Osteocyte (in vitro differentiated cells): ENCODE measurements at places on chromosomes 4 and X. TPM values are rescaled to one million over a fixed set of nuclear protein-coding genes. Genes with fewer than 3 reads are reported as not detected.

- H3K27ac ChIP-seq: no peak overlapping the region
- no peak for DNase-seq
- H3K36me3 ChIP-seq: no peaks in the 10 kb centered on the region
Observed at GRCh38 chr4:94403751-94404150, 48.0 kb upstream of the PDLIM5 start.

DNA sequence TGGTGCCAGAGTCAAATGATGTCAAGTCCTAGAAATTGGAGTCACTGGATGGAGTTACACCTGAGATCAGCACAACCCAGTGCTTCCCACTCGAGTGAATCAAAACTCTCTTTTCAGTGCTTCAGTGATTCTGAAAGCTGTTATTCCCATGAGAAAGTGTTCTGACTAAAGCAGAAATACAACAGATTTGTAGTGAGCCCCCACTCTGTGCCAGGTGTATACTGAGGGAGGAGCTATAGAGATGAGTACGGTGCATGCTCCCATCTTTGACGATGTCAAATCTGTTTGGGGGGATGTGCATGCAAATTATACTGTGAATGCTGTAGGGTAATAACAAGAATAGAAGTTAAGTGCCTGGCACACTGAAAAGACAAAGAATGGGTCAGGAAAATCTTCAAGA lies 330.2 kb downstream of the HS3ST1 start:
- no peaks in the 10 kb centered on the region for H3K27me3 ChIP-seq
- H3K4me1 ChIP-seq: no peaks in the 10 kb centered on the region
- no peak overlapping the region for H3K4me3 ChIP-seq
- H3K27ac ChIP-seq: no peak overlapping the region
- H3K36me3 ChIP-seq: no peaks in the 10 kb centered on the region

DNA sequence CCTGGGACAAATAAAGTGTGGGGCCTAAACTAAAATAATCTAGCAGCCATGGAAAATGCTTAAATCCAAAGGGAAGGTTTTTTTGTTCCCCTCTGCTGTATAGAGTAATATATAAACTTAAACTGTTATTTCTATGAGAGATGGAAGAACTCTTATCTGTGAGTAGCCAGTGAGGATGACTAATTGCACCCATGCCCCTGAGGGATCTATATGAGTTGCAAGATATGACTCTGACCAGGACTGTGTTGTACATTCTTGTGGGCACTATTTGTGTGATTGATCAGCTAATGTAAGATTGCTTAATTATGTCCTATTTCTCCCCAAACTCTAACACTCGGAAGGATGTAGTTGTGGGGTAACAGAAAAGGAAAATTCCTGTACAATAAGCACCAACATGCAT lies 35.2 kb upstream of the AMBN start:
- H3K27ac ChIP-seq: no peak overlapping the region
- H3K36me3 ChIP-seq: no peaks in the 10 kb centered on the region
- DNase-seq: no peak
- no peak overlapping the region for H3K4me3 ChIP-seq
- peaks cover 6% of the 10 kb centered on the region for H3K4me1 ChIP-seq

GRCh38 chr4:41505161-41505661 lies 32.7 kb upstream of the LIMCH1 start:
- H3K27ac ChIP-seq: no peak overlapping the region
- no peaks in the 10 kb centered on the region for H3K36me3 ChIP-seq
- no peaks in the 10 kb centered on the region for H3K4me1 ChIP-seq
- H3K4me3 ChIP-seq: no peak overlapping the region

DNA sequence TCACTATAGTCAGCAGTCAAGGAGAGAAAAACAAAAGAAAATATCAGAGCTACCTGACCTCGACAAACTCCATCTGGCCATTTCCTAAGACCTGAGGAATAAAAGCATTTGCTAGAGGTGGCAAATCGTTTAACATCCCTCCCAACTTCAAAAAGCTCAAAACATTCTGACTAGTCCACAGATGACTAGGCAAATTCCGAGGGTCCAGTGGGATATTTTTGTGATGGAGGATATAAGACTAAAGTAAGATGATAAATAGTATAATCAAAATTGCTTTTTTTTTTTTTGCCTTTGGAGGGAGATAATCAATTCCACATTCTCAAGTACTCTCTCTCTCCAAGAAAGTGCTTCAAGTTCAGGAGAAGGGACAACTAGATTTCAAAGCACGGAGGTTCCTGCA lies 119.1 kb upstream of the ETNPPL start:
- H3K27me3 ChIP-seq: no peaks in the 10 kb centered on the region
- no peak for DNase-seq
- peaks cover 37% of the 10 kb centered on the region for H3K4me1 ChIP-seq
- H3K36me3 ChIP-seq: no peaks in the 10 kb centered on the region
- no peak overlapping the region for H3K4me3 ChIP-seq
- H3K27ac ChIP-seq: no peak overlapping the region

GRCh38 chr4:101217353-101218031 lies 129.8 kb downstream of the PPP3CA start:
- peak overlapping the region; percentile 51 for H3K4me3 ChIP-seq
- no peak for DNase-seq
- H3K27me3 ChIP-seq: no peaks in the 10 kb centered on the region
- H3K27ac ChIP-seq: peak overlapping the region; percentile 87
- peaks cover 56% of the 10 kb centered on the region for H3K4me1 ChIP-seq
- H3K36me3 ChIP-seq: no peaks in the 10 kb centered on the region

DNA sequence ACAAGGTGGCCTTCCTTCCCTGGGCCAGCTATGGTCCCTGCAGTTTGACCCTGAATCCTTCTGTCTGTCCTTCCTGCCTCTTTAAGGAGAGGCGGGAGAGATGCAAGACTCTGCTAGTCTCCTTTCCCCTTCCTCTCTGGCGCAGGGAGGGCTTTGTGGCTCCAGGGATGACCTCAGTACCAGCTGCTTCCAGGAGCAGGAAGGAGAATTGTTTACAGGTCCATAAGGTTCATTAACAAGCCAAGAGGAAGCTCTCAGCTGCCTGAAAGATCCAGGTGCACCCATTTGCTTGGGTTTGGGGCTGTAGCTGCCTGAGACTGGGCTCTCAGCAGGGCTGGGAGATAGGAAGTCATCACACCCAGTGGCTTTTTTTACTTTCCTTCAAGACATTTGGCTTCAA lies 4.0 kb upstream of the FATE1 start:
- no peaks in the 10 kb centered on the region for H3K4me1 ChIP-seq
- no peaks in the 10 kb centered on the region for H3K36me3 ChIP-seq
- H3K27ac ChIP-seq: no peak overlapping the region
- no peak overlapping the region for H3K4me3 ChIP-seq

DNA sequence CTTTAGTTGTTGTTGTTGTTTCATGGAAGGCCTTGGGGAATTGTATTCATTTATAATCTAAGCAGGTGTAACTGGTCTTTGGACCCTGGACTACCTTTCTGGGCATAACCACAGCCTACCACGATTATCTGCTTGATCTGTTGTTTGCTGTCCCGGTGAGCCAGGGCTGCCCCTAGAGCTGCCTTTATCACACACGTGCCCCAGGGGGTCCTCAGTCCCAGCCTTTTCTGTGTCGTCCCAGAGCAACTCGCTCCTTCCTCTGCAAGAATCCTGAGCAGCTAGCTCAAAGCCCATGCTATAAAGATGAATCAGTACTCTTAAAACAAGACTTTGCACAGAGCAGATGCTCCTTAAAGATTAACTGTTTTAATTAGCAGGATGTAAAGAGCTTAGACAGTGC lies 273.2 kb downstream of the EVC2 start:
- H3K27me3 ChIP-seq: no peaks in the 10 kb centered on the region
- H3K27ac ChIP-seq: no peak overlapping the region
- peak; percentile 60 for DNase-seq
- H3K36me3 ChIP-seq: peaks cover 17% of the 10 kb centered on the region
- H3K4me1 ChIP-seq: peaks cover 2% of the 10 kb centered on the region
- H3K4me3 ChIP-seq: no peak overlapping the region

DNA sequence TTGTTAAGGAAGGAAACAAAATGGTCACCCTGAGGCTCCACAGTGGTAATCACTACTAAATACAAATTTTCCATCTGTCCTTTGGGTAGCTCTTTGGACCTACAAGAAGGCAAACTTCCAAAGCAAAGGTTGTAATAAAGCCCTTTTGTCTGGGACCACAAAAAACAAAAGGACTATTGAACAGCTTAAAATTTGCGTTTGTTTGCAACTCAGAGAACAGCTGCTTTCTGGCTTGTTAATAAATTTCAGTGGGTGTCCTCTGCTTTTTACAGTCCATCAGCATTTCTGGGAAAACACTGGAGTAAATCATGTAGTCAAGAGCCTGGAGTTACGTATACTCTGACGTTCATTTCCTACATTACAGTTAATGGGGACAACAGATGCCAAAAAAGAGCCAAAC lies 439.7 kb upstream of the DIAPH2 start:
- H3K4me1 ChIP-seq: no peaks in the 10 kb centered on the region
- no peaks in the 10 kb centered on the region for H3K27me3 ChIP-seq
- no peak for DNase-seq
- no peak overlapping the region for H3K27ac ChIP-seq

GRCh38 chr4:10625131-10625530 lies 59.4 kb downstream of the CLNK start:
- peaks cover 15% of the 10 kb centered on the region for H3K4me1 ChIP-seq
- no peak overlapping the region for H3K27ac ChIP-seq
- no peak for DNase-seq
- no peaks in the 10 kb centered on the region for H3K36me3 ChIP-seq
- H3K27me3 ChIP-seq: peaks cover 14% of the 10 kb centered on the region

DNA sequence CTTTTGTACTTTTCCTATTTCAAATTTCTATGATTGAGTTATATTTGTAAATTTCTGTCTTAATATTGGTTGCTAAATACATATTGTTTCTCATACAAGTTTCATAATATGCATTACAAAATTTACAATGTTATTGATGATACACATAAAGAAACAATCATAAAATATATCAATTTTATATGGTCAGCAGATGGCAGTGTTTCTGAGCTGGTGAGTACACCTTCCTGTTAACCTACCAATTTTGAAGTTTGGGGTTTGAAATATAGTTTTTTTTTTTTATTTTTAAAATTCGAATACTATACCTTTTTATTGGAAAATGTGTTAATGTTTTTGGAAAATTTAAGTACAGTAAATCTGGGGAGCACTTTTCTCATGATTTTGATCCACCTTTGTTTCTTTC lies 1953.1 kb upstream of the ADGRL3 start:
- no peaks in the 10 kb centered on the region for H3K4me1 ChIP-seq
- no peak overlapping the region for H3K27ac ChIP-seq
- no peaks in the 10 kb centered on the region for H3K27me3 ChIP-seq
- DNase-seq: no peak

DNA sequence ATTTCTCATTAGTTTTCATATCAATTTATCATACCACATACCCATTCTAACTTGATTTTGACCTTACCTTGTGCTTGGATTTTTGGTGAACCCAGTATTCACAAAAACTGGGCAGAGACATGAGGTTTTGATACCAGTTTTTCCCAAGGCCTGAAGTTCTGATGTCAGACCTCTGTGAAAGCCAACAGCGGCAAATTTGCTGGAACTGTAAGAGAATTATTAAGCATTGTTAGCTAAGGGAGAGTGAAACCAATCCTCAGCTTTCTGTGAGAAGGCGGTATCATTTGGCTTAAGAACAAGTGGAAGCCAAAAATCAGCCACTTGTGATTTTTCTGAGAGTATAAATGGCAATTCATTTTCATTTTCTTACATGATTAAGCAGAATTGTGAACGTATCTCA lies 8.9 kb downstream of the HSD17B13 start:
- peaks cover 6% of the 10 kb centered on the region for H3K4me1 ChIP-seq
- H3K27me3 ChIP-seq: no peaks in the 10 kb centered on the region
- no peak overlapping the region for H3K4me3 ChIP-seq

GRCh38 chrX:139823806-139824205 lies 109.0 kb downstream of the ATP11C start:
- peaks cover 47% of the 10 kb centered on the region for H3K4me1 ChIP-seq
- H3K36me3 ChIP-seq: no peaks in the 10 kb centered on the region
- peak overlapping the region; percentile 69 for H3K27ac ChIP-seq
- DNase-seq: no peak
- peak overlapping the region; percentile 52 for H3K4me3 ChIP-seq

GRCh38 chr4:153997516-153997915 lies 208.6 kb upstream of the SFRP2 start:
- peaks cover 21% of the 10 kb centered on the region for H3K4me1 ChIP-seq
- DNase-seq: no peak
- H3K36me3 ChIP-seq: peaks cover 26% of the 10 kb centered on the region
- H3K4me3 ChIP-seq: no peak overlapping the region
- H3K27ac ChIP-seq: peak overlapping the region; percentile 25

GRCh38 chrX:11664211-11665167 lies 1.2 kb downstream of the ARHGAP6 start:
- H3K36me3 ChIP-seq: no peaks in the 10 kb centered on the region
- DNase-seq: no peak
- H3K27ac ChIP-seq: no peak overlapping the region
- H3K4me3 ChIP-seq: peak overlapping the region; percentile 78

DNA sequence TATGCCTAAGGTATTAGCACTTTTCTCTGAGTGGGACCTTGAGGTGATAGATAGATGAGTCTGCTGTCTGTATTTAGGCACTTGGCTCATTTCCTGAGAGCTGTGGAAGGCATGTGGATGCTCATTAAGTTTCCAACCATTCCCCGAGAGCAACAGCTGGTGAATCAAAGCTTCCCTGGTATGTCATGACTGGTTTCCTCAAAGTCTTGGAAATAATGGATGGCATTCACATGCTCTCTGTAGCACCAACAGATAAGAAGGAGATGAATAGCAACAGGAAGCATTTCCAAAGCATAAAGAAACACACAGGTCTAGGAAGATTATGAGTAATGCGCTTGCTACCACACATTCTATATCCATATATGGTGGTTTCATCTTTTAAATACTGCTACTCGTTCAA lies 118.3 kb upstream of the ETNPPL start:
- H3K4me3 ChIP-seq: no peak overlapping the region
- no peaks in the 10 kb centered on the region for H3K36me3 ChIP-seq
- H3K27ac ChIP-seq: no peak overlapping the region
- H3K4me1 ChIP-seq: peaks cover 31% of the 10 kb centered on the region

GRCh38 chr4:107897823-107898222 lies 33.5 kb upstream of the CYP2U1 start:
- peaks cover 27% of the 10 kb centered on the region for H3K4me1 ChIP-seq
- no peak overlapping the region for H3K27ac ChIP-seq
- no peak overlapping the region for H3K4me3 ChIP-seq
- DNase-seq: no peak
- H3K27me3 ChIP-seq: no peaks in the 10 kb centered on the region
- peaks cover 2% of the 10 kb centered on the region for H3K36me3 ChIP-seq

- no peaks in the 10 kb centered on the region for H3K27me3 ChIP-seq
- H3K4me3 ChIP-seq: no peak overlapping the region
- H3K36me3 ChIP-seq: no peaks in the 10 kb centered on the region
- H3K4me1 ChIP-seq: peaks cover 7% of the 10 kb centered on the region
- no peak overlapping the region for H3K27ac ChIP-seq
Observed at GRCh38 chr4:94349193-94349592, 6.6 kb upstream of the HPGDS start.

GRCh38 chr4:147078362-147078761 lies 132.7 kb upstream of the TTC29 start:
- no peak for DNase-seq
- H3K27me3 ChIP-seq: peaks cover under 1% of the 10 kb centered on the region
- H3K4me3 ChIP-seq: no peak overlapping the region
- no peak overlapping the region for H3K27ac ChIP-seq
- H3K36me3 ChIP-seq: no peaks in the 10 kb centered on the region
- H3K4me1 ChIP-seq: peaks cover 10% of the 10 kb centered on the region

Gene CORIN
- total RNA-seq: 1.6 and 2.6 TPM in 2 replicates

Gene CXCL3
- total RNA-seq: 1.7 and 2.1 TPM in 2 replicates

Gene ZXDB
- 6.8 and 7.3 TPM in 2 replicates for total RNA-seq

Gene HTRA3
- total RNA-seq: 0.16 and 0.37 TPM in 2 replicates

Gene RBMX2
- total RNA-seq: 20.1 and 20.2 TPM in 2 replicates

Gene MSMO1
- 34.9 and 36.9 TPM in 2 replicates for total RNA-seq

Gene BRS3
- total RNA-seq: not detected in 2 replicates

Gene F11
- total RNA-seq: not detected in 2 replicates

Gene CPZ
- total RNA-seq: 10.3 and 10.7 TPM in 2 replicates

Gene SMR3B
- not detected in 2 replicates for total RNA-seq

Gene GLOD5
- not detected in 2 replicates for total RNA-seq

Gene GALNT7
- total RNA-seq: 35.0 and 38.5 TPM in 2 replicates

Gene DIPK2B
- total RNA-seq: not detected in 2 replicates

Gene P2RY4
- total RNA-seq: 0.27 TPM in 1 of 2 replicates, not detected in the other
